ENCODE measurements at places on chromosomes 2 and 18. TPM values are rescaled to one million over a fixed set of nuclear protein-coding genes. Genes with fewer than 3 reads are reported as not detected.

DNA sequence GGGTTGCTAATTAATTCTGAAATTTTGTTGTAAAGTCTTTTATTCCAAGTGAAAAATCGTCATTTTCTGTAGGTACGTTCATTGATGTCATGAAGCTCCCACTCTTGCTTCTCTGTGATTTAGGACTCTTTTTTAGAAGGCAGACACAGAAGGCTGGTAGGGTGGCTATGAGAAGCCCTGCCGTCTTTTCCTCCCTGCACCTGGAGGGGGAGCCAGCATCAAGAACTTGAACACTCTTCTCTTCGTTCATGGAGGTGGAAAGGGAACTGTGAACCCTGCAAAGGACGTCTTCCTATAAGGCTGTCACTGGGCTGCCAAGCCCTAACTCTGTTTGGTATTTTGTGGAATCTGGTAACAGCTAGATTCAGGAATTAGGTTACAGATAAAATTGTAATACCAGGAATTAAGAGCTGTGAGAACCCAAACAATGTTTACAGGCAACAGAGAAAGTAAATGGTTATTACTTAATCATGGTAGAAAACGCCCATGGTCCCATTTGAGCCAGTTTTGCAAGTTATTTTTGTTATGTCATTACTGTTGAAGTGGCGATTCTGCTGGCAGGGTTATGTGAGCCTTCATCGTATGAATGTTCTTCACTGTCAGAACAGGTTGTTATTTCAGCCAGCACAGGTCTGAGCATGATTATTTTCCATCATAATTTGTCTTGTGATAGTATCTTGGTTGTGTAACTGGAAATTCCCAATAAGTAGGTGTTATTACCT lies 112.2 kb downstream of the OSBPL6 start:
- peak; percentile 53 for DNase-seq
- no peaks in the 10 kb centered on the region for H3K27me3 ChIP-seq
- no peaks in the 10 kb centered on the region for H3K36me3 ChIP-seq
- no peak overlapping the region for H3K4me3 ChIP-seq

DNA sequence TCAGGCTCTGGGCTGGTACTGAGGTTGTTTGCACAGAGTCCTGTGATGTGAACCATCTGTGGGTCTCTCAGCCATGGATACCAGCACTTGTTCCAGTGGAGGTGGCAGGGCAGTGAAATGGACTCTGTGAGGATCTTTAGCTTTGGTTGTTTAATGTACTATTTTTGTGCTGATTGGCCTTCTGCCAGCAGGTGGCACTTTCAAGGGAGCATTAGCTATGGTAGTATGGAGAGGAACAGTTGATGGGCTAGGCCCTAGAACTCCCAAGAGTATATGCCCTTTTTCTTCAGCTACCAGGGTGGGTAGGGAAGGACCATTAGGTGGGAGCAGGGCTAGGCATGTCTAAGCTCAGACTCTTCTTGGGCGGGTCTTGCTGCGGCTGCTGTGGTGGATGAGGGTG lies 257.0 kb upstream of the GYPC start:
- H3K4me1 ChIP-seq = no peaks in the 10 kb centered on the region
- no peak overlapping the region for H3K4me3 ChIP-seq
- no peaks in the 10 kb centered on the region for H3K36me3 ChIP-seq
- no peak for DNase-seq

- H3K27ac ChIP-seq = no peak overlapping the region
- no peaks in the 10 kb centered on the region for H3K36me3 ChIP-seq
- DNase-seq = no peak
- H3K4me3 ChIP-seq = no peak overlapping the region
Observed at GRCh38 chr18:36181441-36181840, 5.9 kb upstream of the MOCOS start.

DNA sequence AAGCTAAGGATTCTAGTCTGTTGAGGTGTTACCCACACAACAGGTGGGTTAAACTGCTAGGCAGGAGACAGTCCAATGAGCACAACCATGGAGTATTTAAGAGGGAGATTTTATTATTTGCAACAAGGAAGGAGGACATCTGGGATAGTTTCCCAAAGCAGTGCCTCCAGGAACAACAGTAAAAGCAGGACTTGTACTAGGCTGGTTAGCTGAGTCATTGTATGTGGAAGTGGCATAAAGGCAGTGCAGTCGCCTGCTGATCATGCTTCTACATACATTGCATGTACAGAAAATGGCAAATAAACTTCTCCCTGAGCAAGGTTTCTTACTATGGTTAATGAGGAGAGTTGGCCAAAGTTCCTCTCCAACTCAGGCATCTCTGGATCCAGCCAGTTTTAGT lies 46.1 kb upstream of the CYTIP start:
- H3K4me3 ChIP-seq = no peak overlapping the region
- no peak overlapping the region for H3K27ac ChIP-seq
- H3K4me1 ChIP-seq = peaks cover 40% of the 10 kb centered on the region
- no peak for DNase-seq
- H3K27me3 ChIP-seq = no peaks in the 10 kb centered on the region

DNA sequence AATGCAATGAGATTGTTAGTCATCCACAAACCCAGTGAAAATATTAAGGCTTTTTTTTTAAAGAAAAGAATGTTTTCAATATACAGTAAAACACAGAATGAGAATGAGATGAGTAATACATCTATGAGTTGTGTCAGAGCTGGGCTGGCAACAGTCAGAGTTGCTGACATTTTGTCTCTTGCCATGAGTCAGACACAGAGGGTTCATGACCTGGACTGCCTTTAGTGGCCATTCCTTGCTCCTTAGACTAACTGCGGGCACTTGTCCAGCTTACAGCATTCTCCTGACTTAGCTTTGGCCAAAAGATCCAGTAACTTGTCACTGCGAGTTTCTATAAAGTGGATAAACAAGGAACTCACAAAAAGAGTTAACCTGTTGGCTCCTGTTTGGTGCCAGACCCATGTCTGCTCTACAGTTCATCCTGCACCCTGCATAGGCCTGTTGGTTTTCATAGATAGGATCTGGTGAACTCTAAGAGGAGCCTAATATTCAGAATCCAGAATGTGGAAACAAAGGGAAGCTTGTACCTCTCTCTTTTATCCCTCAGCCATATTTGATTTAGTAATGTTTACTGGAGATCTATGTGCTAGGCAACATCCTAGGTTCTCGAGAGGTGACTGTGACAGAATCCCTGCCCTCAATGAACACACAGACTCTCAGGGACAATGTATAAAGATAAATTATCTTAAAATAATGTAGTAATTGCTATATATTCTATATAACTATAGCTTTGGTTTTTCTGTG lies 391.5 kb upstream of the VWC2L start:
- no peak overlapping the region for H3K27ac ChIP-seq
- no peak overlapping the region for H3K4me3 ChIP-seq
- H3K36me3 ChIP-seq = no peaks in the 10 kb centered on the region
- H3K4me1 ChIP-seq = no peaks in the 10 kb centered on the region
- no peak for DNase-seq

GRCh38 chr2:165898381-165898780 lies 55.2 kb downstream of the TTC21B start:
- H3K27me3 ChIP-seq = no peaks in the 10 kb centered on the region
- H3K4me1 ChIP-seq = no peaks in the 10 kb centered on the region
- no peaks in the 10 kb centered on the region for H3K36me3 ChIP-seq
- H3K27ac ChIP-seq = no peak overlapping the region
- DNase-seq = no peak
- no peak overlapping the region for H3K4me3 ChIP-seq

- no peaks in the 10 kb centered on the region for H3K27me3 ChIP-seq
- H3K36me3 ChIP-seq = peaks cover 26% of the 10 kb centered on the region
- no peak overlapping the region for H3K27ac ChIP-seq
Observed at GRCh38 chr2:95106081-95106480, 15.5 kb downstream of the MRPS5 start.

DNA sequence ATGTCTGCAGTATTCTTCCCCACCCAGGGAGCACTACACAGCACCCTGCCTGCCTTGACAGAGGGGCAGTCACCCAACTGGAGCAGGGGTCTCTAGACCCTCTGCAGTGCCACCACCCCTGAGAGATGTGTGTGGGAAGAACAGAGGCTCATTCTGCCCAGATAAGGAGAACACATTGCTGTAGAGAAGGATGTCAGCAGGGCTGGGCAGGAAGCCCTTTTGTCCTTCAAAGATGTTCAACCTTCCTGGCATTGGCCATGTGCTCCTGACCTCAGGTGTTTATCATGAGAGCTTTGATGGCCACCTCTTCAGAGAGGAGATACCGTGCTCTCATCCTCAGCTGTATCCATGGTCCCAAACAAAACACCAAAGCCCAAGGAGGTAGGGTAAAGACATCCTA lies 4.6 kb upstream of the TEX51 start:
- H3K27ac ChIP-seq = no peak overlapping the region
- no peaks in the 10 kb centered on the region for H3K27me3 ChIP-seq
- H3K4me1 ChIP-seq = no peaks in the 10 kb centered on the region
- peak; percentile 1 for DNase-seq
- H3K36me3 ChIP-seq = no peaks in the 10 kb centered on the region

The BCL11A gene
- total RNA-seq = 14.3 TPM

The SLC5A7 gene
- total RNA-seq = not detected

Measured in body of pancreas (tissue), 4 donors.